ENCODE measurements at places on chromosomes 5 and 9.

- DNase-seq, result no peak
Observed at GRCh38 chr5:163193886-163194285, 243.5 kb upstream of the CCNG1 start.

DNA sequence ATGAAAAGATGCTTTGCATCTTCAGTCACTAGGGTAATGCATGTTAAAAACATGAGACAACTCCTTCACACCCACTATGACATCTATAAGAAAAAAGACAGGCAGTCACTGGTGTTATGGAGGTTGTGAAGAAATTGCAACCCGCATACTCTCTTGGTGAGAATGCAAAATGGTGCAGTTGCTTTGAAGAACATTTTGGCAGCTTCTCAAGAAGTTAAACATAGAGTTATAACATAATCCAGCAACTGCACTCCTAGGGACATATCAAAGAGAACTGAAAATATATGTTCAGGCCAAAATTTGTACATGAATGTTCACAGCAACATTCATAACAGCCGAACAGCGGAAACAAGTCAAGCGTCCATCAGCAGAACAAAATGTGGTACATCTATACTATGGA is 46.3 kb upstream of the TBC1D9B start:
- no peak for DNase-seq

DNA sequence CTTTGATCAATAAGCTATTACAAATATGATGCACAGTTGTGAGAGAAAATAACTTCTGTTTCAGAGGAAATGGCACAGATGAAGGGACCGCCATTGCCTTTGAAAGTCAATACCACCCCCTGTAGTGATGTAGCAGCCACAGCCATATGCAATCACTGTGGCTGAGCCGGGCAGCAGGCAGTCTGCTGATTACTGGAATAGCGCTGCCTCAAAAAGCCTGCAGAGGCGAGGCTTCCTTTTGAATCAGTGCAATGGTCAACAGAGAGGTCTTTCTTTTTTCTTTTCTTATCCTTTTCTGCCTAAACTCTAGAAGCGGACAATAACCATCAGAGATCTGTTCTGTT is 265.1 kb upstream of the TAS2R1 start:
- DNase-seq, result no peak

DNA sequence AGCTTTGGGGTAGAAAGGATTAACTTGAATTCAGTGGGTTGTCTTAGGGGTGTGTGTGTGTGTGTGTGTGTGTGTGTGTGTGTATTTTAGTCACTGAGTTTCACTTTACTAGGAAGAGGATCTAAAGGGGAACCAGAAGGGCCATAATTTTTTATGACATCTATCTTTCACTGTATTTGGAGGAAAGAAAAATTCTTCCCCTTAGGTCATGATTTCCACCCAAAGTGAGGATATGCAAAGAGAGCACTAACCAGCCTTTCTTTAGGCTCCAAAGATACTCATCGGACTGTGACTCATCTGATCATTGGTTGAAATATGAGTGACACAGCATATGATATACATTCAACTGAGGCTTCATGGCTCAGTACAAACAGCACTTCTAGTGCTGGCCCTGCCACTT is 75.2 kb upstream of the RASGRF2 start:
- no peak for DNase-seq

DNA sequence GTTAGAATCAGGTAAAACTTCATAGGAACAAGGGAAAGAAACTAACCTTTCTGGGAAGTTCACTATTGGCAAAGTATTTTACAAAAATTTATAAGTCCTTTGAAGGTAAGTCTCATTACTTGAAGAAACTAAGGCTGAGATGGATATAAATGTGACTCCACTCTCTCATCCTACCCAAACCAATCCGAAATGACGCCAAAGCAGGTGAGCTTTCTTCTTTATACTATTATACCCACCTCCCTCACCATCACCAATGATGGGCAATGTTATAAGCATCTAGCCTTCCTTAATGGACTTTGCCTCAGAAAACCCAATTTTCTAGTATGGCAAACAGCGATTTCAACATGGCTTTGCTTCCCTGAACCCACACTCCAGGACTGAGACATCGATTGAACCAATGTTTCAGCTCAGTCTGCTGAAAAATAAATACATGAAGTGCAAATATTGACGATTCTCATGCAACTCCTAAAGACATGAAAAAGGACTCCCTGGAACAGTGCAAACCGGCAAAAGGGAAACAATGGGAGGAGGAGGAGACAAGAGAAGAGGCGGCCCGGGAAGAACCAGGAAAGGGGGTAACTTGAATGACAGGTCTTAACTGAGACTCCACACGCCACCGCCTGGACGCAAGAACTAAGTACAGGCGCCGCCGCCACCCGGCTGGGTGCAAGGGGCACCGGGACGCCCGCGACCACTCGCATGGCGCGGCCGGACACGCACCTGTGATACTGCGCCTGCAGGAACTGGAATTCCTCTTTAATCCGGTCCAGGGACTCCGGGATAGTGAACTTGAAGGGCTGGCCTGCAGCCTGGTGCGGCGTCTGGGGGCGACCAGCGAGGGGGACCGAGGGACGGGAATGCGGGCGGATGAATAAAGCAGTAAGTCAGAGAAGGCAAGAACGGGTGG is 2.5 kb downstream of the TLE1 start:
- DNase-seq, result peak; percentile 59

DNA sequence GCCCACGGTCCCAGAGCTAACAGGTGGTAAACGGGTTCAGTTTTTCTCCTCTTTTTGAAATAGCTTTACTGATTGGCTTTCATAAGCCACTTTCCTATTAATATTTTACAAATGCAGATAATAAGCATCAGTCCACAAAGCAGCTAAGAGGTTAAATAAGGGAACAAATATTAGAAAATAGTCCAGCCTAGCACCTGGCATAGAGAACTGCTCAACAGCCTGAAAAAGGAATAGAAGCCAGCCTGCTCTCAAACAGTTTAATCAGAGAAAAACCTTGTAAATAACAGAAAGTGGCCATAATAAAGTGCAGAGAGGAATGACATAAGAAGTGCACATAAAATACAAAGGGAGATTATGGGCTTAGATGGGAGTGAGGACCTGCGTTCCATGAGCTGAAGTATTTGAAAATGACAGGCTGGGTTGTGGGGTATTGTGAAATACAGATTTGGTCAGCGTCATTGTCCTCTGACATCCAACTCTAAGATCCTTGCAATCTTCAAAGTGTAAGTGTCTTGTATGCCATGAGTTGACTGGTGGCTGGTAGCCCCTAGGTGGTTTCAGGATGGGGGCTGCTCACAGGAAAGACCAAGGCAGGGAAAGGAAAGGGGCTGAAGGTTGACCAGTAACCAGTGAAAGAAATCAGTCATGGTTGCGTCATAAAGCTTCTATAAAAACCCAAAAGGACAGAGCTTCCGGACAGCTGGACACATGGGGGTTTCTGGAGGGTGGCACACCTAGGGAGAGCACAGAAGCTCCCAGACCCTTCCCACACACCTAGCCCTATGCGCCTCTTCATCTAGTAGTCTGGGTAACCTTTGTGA is 32.4 kb downstream of the MYO10 start:
- no peak for DNase-seq

GRCh38 chr5:38680094-38680825 is 123.8 kb upstream of the LIFR start:
- DNase-seq, result no peak

GRCh38 chr5:117803533-117803932 is 1184.8 kb downstream of the DTWD2 start:
- DNase-seq, result no peak

- no peak for DNase-seq
Observed at GRCh38 chr5:2876183-2876582, 124.7 kb upstream of the IRX2 start.

DNA sequence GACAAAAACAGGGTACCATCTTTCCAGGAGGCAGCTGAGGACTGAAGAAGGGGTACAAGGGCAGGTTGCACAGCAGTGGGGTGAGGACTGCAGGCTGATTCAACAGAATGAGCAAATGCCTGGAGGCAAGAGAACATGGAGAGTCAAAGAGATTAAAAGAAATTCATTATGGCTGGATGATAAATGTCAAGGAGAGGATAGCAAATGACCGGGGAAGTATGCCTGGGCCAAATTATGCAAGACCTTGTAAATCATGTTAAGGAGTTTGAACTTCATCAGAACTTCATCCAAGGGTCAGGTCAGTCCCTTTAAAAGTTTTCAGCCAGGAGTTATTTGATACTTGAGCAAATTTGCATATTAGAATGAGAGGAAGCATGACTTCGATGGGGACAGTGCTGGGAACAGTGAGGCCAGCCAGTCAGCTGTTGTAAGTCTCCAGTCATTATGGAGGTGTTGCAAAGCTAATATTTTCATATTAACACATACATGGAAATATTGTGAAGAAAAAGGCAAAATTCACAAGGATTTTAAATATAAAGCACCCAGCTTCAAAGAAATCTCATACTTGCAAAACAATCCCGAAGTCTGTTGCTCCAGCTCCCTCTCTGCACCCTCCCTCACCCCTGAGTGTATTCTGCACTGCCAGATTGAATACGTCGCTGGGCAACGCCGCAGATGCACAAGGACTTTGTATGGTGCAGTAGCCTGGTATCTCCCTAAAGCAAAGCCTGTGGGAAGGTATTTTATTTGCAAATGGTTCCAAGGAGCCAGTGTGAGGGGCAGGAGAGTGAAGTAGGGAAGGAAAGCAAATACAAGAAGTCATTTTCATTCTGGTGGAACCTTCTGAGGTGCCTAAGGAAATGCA is 509.8 kb upstream of the TLE4 start:
- no peak for DNase-seq

DNA sequence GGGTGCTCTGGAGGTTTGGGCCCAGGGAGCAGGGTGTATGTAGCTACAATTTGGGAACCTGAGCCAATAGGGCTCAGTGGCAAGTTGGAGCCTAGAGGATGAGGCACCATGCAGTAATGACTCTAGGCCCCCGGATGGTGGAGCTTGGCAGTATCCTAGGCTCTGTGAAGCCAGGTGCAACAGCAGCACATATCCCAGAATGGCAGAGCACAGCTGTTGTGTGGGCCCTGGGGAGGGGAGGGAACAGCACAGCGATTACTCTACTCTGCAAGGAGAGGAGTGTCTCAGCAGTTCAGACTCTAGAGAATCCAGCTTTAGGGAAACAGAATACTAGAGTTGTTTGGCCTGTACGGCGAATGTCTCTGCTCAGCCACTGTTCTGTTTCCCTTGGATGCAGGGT is 56.1 kb downstream of the LRRTM2 start:
- DNase-seq, result no peak

GRCh38 chr5:36985387-36985786 is 108.8 kb downstream of the NIPBL start:
- no peak for DNase-seq

GRCh38 chr5:101664071-101664791 is 631.9 kb downstream of the SLCO4C1 start:
- no peak for DNase-seq

- DNase-seq, result no peak
Observed at GRCh38 chr9:112038017-112038408, 137.1 kb downstream of the SUSD1 start.

GRCh38 chr5:81027481-81028058 is 67.4 kb downstream of the RASGRF2 start:
- DNase-seq, result no peak

DNA sequence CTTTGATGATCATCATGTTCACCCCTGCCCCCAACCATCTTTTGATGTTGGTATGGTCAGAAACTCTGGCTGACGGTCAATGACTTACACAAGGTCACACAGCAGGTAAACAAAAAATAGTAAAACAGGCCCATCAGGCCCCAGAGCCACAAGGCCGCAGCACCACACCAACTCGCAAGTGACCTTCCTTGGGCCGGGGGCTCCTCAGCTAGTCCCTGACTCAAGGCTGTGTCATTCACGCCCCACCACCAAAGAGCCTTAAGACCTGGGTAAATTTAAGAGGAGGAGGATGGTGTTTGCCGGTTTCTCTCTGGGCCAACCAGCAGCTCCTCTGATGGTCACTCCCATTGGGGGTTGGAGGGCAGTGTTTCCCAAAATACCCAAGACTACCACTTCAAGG is 55.8 kb downstream of the PSMB7 start:
- no peak for DNase-seq

DNA sequence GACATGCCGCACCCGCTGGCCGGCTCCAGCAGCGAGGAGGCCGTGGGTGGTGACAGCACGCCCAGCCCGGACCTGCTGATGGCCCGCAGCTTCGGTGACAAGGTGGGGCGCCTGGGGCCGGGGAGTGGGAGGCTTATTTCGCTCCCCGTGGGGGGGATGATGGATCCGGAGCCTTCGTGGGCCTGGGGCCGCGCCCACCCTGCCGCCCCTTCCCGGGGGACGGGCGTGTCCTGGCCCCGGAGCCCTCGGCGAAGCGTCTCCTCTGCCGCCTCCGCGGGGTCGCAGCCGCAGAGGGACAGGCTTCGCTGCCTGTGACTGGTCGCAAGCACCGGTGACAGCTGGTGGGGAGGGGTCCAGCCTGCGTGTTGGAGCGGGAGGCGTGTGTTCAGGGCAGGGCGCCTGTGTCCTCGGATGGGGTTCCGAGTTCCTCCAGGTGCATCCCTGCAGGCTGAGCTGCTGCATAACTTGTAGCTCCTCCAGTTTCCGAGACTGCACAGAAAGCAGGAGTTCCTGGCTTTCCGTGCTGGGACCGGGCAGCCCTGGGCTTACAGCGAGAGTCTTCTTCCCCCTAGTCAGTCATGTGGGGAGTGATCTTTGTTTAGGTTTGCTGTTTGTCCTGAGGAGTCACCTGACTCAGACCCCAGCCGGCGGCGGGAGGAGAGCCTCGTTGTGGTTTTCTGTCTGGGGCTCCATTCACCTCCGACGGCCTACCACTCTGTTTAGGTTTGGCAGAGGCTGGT is 666 bp downstream of the SNX30 start:
- DNase-seq, result peak; percentile 25

- DNase-seq, result peak; percentile 45
Observed at GRCh38 chr5:151896031-151896691, 28.5 kb downstream of the GLRA1 start.

- DNase-seq, result no peak
Observed at GRCh38 chr5:143245929-143246561, 157.4 kb downstream of the NR3C1 start.

DNA sequence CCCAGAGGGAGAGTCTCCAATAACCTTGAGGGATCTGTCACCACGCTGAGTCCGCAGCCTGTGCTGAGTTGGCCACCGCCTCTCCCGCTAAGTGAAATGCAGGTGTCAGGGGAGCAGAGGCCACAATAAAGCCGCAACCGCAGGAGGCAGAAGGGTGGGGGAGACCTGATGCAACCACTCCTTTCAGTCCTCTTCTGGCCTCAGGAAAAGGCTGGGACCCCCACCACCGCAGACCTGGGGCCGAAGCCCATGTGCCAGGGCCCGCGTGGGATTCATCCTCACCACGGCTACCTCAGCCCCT is 576 bp downstream of the MAP1B start:
- peak; percentile 53 for DNase-seq

DNA sequence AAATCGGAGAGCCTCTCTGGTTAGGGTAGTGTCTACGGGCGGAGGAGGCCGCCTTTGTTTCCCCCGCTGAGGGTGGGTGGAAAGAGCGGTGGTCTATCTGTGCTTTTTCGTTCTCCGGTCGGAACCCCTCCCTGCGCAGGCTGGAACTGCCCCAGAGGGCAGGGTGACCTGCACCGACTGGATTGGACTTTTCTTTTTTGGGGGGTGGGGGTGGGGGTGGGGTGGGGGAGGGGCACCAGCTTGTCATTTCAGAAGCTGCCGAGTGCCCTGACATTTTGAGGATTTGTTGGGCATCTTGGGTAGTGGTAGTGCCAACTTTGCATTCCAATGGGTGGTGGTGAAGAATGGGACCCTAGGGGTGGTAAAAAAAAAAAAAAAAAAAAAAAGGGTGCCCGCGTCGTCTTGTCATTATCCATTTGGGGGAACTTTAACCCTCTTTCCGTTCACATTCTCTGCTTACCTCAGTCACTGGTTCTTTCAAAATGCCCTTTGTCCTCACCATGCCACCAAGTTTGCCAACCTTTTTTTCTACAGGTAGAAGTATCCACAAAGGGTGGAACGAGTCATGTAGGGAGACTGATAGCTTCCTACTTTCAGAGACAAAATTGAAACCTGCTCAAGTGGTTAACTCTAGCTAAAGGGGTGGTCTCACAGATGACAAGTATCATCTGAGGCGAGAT is 1.3 kb downstream of the UBE2R2 start:
- no peak for DNase-seq
